ENCODE measurements at places on chromosomes 5 and 9.

DNA sequence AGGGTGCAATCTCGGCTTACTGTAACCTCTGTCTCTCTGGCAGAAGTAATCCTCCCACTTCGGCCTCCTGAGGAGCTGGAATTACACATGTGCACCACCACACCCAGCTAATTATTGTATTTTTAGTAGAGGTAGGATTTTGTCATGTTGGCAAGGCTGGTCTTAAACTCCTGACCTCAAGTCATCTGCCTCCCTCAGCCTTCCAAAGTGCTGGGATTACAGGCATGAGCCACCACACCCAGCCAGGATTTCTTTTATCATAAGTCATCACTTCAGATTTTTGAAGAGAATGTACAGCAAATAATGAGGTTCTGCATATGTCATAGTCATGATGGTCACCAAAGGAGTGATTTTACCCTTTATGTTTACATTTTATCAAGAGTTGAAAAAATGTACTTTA lies 108.1 kb downstream of the GCNT1 start:
- DNase-seq: no peak

- DNase-seq: no peak
Observed at GRCh38 chr5:146193285-146193684, 10.1 kb upstream of the RBM27 start.

DNA sequence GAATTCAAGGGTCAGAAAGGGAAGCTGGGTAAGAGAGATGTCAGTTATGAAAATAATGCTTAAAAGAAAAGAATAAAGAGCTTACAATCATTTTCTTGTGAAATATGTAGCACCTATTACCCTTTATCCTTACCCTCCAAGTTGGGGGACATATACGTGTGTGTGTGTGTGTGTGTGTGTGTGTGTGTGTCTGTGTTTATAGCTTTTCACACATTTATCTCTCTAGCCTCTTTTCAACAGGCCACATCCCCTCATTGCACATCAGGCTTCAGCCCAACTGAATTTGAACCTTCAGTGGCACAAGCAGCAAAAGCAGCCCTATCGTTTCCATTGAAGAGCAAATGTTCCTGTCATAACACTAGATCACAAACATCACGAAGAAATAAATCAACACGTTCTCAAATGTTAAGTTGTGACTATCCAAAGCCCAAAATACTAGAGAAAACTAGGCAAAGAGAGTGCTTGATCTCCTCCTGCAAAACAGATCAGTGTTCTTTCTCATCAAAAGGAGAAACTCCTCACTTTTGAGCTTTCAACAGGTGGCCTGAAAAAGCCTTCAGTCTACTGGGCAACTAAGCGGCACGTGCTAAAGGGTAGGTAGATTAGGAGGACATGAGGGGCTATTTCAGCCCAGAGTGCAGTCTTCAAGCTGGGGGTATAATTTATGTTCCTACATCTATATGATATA lies 416.4 kb downstream of the EFNA5 start:
- DNase-seq: no peak

- DNase-seq: no peak
Observed at GRCh38 chr9:134968823-134969090, 51.0 kb upstream of the FCN1 start.

- DNase-seq: no peak
Observed at GRCh38 chr5:40962207-40962955, 53.1 kb downstream of the C7 start.

DNA sequence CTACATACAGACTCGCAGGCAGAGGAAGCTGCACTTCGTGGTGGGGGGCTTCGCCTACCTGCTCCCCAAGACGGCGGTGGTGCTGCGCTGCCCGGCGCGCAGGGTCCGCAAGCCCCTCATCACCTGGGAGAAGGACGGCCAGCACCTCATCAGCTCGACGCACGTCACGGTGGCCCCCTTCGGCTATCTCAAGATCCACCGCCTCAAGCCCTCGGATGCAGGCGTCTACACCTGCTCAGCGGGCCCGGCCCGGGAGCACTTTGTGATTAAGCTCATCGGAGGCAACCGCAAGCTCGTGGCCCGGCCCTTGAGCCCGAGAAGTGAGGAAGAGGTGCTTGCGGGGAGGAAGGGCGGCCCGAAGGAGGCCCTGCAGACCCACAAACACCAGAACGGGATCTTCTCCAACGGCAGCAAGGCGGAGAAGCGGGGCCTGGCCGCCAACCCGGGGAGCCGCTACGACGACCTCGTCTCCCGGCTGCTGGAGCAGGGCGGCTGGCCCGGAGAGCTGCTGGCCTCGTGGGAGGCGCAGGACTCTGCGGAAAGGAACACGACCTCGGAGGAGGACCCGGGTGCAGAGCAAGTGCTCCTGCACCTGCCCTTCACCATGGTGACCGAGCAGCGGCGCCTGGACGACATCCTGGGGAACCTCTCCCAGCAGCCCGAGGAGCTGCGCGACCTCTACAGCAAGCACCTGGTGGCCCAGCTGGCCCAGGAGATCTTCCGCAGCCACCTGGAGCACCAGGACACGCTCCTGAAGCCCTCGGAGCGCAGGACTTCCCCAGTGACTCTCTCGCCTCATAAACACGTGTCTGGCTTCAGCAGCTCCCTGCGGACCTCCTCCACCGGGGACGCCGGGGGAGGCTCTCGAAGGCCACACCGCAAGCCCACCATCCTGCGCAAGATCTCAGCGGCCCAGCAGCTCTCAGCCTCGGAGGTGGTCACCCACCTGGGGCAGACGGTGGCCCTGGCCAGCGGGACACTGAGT lies 255.9 kb downstream of the SAXO1 start:
- DNase-seq: no peak

DNA sequence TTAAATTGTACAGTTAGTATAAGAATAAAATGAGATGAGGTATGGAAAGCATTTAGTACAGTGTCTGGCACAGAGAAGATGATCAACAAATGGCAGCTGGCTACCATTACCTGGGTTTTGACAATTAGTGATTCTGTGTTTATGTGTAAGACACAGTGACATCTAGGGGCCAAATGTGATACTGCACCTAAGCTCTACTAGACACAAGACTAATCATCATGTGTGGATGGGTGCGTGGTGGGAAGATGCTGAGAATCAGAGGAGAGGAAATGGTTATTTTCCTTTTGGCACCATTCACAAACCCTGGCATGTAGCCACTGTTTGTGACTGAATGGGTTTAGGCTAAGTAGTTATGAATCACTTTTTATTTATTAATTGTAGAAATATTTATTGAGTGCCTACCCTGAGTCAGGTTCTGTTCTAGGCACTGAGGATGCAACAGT lies 109.8 kb upstream of the TBC1D2 start:
- no peak for DNase-seq

GRCh38 chr9:132945186-132946130 lies 1.0 kb upstream of the TSC1 start:
- no peak for DNase-seq

GRCh38 chr5:124065508-124065907 lies 553.5 kb downstream of the CSNK1G3 start:
- DNase-seq: no peak

- DNase-seq: no peak
Observed at GRCh38 chr5:91038180-91038808, 344.8 kb downstream of the ARRDC3 start.

- DNase-seq: no peak
Observed at GRCh38 chr9:88477300-88477751, 57.7 kb upstream of the NXNL2 start.

DNA sequence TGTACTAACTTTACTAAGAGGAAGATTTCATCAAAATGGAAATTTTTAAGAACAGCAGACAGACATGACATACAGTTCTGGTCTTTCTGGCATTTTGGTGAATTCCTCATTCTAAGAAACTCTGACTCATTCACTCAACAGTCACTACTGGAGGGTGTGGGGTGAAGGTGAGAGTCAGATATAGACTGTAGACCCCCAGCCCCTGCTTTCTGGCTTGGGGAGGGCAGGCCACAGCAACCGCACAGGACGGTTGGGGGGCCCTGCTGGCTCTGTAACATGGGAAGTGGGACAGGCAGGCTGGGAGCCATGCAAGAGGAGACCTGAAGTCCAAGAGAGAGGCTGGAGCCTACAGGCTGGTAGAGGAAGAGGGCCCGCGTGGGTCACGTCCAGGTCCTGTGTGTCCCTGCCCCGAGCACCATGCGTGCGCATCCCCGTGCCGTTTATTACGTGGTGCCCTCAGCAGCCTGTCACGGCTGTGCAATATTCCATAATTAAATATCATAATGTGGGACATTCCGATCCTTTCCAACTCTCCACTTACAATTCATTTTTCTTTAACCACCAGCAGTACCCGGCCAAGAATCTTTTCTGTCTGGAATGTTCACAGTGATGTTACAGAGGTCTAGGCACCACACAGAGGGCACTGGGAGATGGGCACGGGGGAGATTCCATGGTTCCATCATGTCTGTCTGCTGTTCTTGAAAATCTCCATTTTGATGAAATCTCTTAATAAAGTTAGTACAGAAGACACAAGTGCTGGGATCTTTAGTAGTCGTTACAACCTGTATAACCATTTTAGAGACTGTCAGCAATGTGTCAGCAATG lies 75.5 kb downstream of the SEMA4D start:
- no peak for DNase-seq

GRCh38 chr5:144864118-144864517 lies 693.4 kb downstream of the KCTD16 start:
- DNase-seq: no peak

- no peak for DNase-seq
Observed at GRCh38 chr5:168667301-168667840, 88.2 kb upstream of the PANK3 start.

DNA sequence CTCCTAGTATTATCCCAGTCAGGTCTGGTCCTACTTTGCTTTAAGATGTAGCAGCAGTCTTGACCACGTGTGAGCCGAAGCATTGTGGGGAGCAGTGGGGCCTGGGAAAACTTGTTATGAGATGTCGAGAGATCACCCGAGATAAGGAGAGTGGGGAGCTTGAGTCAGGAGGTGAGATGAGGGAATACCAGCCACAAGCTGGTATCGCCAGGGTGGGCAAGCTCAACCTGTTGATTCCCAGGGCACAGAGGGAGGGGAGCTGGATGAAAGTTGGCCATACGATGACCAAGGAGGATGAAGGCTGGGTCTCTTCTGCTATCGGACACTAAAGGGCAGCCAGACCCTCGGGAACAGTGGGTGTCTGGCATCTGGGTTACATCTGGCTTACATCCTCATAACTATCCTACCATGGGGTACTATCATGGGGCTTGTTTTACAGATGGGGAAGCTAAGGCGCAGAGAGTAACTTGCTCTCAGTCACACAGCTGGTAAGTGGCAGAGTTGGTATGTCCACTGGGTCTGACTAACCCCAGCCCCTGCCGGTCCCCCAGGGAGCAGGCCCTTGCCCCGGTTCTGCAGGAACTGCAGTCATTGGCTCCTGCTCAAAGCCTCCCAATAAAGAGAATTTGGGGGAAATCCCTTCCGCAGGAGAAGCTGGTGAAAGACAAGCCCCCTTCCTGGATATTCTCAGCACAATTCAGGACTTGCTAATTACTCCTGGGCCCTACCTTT lies 13.4 kb upstream of the TIFAB start:
- DNase-seq: no peak

DNA sequence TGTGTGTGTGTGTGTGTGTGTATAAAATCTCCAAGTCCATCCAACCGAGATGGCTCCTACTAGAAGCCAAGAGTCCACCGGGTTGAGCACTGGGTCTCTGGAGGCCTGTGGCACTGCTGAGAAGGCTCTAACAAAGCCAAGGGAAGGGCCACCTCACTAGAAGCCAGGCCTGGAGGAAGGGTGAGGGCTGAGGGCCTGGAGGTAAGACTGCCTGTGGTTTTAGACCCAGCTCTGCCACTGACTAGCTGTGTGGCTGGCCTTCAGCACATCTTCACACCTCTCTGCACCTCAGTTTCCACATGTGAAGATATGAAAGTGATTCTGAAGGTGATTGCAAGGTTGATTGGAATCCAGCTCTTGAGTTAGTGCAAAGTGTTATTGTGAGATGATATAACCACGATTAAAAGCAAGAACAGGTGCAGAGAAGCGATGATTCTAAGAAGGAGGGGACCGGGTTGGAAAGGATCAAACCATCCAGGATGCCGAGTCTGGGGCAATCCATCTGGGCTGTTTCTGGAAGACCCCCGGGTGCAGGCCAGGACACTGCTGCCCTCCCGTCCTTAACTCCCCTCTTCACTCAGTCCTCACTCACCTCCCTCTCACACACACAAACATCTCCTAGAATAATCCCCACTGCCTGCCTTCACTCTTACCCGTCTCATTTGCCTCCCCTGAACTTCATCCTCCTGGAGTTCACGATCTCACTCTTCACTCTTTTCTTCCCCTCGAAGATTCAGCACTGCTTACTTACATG lies 2.3 kb downstream of the IL4 start:
- DNase-seq: no peak

GRCh38 chr5:9209846-9210492 lies 335.9 kb downstream of the SEMA5A start:
- no peak for DNase-seq

DNA sequence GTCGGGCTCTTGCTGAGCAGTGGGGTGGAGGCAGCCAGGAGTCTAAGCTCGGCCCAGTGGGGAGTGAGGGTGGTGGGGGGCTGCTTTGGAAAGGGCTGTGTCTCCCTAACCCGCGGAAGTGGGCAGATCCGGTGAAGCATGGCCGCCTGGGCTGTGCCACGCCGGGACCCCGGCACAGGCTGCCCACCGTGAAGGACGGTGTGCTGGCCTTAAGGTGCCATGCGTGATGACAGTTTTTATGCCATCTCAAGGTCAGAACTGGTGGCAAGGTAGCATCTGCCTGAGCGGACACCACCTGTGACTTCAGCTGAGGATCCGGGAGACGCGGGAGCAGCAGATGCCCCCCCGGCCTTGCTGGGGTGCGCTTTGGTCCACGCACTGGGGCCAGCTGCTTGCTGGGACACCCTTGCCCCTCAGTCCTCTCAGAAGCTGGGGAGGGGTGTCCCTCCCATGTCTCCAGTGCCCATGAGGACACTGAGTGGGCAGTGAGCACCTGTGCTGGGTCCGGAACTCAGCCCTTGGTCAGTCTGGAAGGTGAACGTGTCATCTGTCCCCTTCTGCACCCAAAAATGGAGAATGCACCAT lies 53.9 kb downstream of the AHRR start:
- no peak for DNase-seq

DNA sequence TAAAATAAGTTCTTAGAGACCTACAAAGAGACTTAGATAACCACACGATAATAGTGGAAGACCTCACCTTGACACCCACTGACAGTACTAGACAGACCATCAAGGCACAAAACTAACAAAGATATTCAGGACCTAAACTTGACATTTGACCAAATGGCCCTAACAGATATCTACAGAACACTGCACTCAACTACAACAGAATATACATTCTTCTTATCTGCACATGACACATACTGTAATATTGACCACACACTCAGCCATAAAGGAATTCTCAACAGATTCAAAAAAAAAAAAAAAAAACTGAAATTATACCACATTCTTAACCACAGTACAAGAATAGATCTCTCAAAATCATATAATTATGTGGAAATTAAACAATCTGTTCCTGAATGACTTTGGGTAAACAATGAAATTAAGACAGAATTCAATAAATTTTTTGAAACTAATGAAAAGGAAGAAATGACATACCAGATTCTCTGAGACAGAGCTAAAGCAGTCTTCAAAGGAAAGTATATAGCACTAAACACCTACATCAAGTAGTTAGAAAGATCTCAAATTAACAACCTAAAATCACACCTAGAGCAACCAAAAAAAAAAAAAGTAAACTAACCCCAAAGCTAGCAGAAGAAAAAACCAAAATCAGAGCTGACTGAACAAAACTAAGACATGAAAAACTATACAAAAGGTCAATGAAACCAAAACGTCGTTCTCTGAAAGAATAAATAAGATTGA lies 362.3 kb upstream of the POU5F2 start:
- DNase-seq: no peak

GRCh38 chr5:134398609-134399155 lies 13.0 kb downstream of the CDKN2AIPNL start:
- DNase-seq: no peak

- no peak for DNase-seq
Observed at GRCh38 chr5:5572976-5573797, 150.7 kb downstream of the ICE1 start.

- no peak for DNase-seq
Observed at GRCh38 chr5:142982821-142983200, 212.6 kb downstream of the ARHGAP26 start.

Data from NCI-H2227 treated with DMSO at 0.1 percent for 48 hours (cell line).